ENCODE measurements at places on chromosomes 1 and 21.

DNA sequence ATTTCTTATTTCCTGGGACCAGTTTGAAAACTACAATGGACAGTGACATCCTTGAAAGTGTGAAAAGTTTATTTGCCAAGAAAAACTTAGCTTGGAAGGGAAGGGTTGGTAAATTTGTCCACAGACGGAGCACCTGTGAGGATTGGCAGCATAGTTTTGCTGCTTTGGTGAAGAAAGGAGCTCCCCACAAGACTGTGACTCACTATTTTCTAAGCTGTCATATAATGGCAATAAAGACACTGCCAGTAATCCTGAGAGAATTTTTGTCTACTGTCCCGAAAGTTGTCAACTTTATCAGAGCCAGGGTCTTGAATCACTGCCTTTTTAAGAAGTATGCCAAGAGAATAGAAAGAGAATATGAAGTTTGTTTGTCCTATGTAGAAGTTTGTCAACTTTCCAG is 230.8 kb downstream of the NEGR1 start:
- DNase-seq: no peak

DNA sequence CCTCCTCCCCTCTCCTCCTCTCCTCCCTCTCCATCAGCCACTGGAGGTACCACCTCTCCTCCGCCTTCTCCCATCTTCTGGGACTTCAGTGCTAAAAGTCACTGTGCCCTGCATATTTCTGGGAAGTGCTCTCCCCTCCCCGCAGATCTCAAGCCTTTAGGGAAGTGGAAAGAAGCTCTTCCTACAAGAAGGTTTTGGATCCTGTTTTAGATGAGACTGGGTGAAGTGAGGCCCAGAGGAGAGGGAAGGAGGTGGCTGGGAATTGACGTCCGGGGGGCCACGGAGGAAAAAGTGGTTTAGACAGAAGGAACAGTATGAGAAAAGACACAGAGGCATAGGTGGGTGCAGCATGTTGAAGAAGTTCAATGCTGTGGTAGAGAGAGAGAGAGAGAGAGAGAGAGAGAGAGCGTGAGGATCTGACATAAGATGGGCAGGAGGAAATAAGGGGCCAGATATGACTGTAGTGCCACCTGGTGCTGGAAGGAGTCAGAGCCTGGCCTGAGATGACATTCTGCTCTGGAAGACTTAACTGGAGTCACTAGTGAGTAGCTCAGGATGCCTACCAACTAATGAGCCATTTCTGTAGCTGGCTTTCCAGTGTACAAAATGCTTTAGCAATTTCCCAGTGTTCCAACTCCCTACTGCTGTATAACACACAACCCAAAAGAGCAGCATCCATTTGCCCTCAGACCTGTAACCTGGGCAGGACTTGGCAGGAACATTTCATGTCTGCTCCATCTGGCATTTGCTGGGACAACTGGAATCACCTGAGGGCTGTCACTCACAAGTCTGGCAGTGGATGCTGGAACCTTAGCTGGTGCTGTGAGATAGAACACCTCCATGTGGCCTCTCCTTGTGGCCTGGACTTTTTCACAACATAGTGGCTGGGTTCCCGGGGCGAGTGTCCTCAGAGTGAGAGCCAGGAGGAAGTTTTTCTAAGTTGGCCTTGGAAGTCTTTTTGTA is 16.6 kb upstream of the ZSCAN20 start:
- DNase-seq: no peak

DNA sequence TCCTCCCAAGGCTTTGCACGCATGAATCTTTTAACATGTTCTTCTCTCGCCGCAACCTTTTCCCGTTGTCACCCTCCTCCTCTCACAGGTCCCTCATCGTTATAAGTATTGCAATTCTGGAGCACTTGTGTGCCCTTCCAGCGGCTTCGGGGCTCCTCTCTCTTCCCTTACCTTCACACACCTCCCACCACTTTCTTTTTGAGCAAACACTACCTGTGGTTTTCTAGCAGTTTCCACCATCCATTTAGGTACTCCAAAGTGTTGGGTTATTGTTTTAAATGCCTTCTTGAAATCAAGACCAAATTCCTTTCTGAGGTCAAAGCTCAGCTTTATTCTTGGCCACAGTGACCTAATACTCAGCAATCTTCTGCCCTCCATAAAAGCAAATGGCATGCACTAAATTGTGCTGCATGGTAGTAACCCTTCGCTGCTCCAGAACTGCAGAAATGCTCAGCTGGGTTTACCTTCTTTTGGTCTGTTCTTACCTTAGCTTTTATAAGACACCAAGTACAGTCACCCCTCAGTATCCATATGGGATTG is 472.4 kb downstream of the SETD4 start:
- DNase-seq: no peak

- DNase-seq: no peak
Measured at GRCh38 chr1:226736001-226736907, 2.8 kb downstream of the ITPKB start.

DNA sequence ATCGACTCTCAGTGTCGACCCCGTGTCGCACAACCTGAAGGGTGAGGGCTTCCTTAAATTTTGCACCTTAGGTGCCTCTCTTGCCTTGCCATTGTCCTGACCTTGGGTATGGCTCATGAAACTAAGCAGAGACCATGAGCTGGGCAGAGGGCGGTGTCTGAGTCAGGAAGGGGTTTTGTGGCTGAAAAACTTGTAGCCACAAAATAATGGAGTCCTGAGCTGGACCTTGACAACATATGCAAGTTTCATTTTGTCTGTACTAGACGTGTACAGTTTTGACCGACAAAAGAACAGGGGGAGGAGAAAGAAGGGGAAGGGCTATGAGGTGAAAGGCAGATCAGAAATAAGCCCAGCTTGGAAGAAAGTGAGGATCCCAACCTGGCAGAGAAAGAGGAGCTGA is 8.3 kb upstream of the RUNX1 start:
- DNase-seq: no peak

DNA sequence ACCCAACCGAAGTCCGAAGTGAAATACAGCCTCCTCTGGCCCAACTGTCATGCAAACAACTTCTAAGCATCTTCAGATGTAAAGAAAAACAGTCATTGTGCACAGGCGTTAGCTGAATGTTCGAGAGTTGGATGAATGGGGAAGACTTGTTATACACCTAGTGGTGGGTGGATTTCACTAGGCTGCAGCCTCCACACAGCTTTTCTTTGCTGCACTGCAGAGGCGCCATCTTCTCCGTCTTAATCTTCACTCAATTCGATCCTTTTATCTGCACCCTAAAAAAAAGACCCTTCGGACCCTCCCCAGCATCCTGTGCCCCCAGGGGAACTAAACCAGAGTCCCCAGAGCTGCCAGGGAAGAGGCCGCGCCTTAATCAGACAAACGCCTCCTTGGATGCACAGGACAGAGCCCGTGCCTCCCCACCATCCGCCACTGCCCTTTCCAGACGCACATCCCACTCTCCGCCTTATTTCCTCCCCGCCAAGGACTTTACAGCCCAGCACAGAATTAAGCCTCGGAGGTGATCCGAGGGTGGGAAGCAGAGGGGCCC is 1.4 kb downstream of the APP start:
- DNase-seq: peak; percentile 13

DNA sequence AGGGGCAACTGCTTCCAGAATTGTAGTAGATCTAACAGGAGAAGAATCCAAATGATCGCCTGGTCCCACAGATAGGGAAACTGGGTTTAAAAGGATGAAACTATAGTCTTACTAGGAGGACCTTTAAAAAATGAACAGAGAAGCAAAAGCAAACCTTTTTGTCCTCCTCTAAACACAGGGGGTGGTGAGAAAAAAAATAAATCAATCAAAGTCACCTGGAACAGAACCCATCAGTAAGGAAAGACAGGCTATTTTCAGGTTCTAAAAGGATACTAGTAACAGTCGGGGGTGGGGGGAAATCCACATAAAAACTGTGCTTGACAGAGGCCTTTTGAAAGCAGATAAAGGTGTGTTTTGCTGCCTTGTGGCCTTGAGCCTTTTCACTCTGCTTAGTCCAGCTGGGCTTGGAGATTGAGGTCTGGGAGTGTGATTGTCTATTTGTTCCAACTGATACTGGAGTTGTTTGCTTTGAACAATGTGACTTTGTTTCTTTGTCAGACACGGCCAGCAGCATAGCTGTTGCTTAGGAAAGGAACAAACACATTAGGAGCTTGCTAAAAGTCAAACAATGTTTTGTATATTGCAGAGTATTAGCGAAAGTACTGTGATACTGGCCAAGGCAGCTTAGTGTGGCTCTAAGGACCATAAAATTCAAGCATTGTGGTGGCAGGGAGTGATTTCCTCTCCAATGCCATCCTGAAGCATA is 141.1 kb upstream of the IRF2BP2 start:
- no peak for DNase-seq

- DNase-seq: no peak
Measured at GRCh38 chr1:62541048-62541447, 56.3 kb upstream of the ANGPTL3 start.

DNA sequence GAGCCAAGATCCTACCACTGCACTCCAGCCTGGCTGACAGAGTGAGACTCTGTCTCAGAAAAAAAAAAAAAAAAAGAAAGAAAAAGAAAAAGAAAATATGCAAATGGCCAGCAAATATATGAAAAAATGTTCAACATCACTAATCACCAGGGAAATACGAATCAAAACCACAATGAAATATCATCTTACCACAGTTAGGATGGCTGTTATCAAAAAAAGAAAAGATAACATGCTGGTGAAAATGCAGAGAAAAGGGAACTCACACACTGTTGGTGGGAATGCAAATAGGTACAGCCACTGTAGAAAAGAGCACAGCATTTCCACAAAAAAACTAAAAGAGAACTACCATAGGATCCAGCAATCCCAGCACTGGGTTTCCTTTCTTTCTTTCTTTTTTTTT is 477.5 kb downstream of the SMYD3 start:
- no peak for DNase-seq

DNA sequence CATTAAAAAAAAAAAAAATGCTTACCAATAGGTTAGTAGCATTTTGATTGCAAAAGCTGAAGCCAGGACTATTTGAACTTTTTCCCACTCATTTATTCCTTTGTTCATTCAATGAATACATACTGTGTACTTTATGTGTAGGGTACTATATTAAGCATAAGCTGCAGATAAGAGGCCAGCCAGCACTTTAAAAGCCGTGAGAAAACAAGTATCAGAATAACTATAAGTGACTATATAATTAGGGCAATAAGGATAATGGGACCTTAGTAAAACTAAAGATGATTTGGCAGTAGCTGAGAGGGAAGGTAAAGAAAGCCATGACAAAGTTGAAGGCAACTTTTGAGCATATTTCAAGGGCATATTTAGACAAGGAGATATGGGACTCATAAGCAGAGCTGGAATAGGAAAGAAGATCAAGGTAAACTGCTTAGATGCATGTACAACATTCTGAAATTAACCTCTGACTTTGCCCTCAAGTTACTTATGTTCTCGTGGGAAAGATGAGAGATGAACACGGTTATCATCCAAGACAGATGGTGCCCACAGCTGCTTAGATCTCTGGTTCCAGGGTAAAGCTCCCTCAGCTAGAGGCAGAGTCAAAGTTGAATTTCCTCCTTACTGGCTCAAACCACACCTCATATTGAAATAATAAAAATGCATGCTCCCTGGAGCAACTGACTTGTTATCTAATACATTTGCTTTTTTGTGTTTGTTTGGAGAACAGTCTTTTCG is 44.0 kb upstream of the FMO2 start:
- DNase-seq: no peak

DNA sequence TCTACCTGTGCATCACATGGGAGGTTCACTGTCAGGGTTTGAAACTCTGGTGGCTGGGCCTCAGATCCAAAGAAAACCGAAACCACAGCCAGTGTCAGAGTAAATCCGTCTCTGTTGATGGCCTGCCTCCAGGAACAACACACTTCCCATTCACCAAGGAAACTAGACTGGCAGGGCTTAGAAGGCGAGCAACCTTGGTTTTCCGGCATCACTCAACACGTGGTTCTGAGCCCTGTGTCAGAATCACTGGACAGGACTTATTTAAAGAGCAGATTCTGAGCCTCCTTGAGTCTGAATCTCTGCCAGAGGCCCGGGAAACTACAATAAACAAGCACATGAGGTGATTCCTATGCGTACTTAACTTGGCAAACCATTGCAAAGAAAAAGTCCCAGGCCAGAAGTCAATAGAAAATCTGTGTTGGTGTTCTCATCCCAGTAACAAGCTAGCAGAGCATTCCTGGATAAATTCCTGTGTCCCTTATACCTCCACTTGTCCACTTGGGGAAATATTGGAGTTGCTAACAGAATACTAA is 70.0 kb downstream of the KCTD3 start:
- no peak for DNase-seq

GRCh38 chr1:171654942-171655745 is 2.7 kb upstream of the MYOC start:
- peak; percentile 39 for DNase-seq

GRCh38 chr1:183886853-183887252 is 81.9 kb downstream of the RGL1 start:
- no peak for DNase-seq

DNA sequence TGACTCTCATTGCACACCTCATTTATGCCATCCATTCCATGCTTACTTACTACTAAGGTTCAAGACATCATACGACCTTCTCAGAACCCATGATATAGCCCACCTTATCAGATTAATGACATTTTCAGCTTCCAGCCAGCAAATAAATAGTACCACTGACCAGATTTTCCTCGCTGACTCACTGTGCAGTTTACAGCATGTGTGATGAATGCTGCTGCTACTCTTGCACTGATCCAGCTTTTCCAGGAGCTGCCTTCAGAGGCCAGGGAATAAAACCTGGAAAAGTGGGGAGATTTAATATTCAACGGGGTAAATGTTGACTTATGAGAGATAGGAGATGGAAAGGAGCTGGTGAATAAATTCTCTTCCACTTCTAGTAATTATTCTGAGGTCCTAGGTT is 247.1 kb downstream of the COL11A1 start:
- no peak for DNase-seq

- no peak for DNase-seq
Measured at GRCh38 chr1:97797403-97798183, 123.2 kb downstream of the DPYD start.

- DNase-seq: no peak
Measured at GRCh38 chr1:22133931-22134324, 9.0 kb downstream of the WNT4 start.

- no peak for DNase-seq
Measured at GRCh38 chr1:225480825-225481434, 53.1 kb upstream of the LBR start.

DNA sequence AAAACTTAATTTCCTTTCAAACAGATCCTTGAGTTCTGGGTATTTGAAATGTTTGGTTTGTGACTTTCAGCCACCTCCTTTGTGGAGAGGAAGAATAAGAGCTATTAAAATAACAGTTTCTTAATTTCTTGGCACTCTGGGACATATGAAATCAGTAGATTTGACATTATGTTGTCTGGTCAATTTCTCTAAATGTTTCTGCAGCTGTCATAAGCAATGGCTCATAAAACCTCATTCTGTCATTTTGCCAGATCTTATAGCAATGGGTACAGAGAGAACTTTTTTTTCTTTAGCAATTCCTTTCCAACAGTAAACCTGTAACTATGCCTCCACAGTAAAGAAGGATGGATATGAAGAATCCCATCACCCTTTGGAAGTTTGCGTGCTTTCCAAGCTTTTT is 52.6 kb downstream of the LAMC1 start:
- no peak for DNase-seq

GRCh38 chr1:16248603-16249516 is 11.9 kb upstream of the CPLANE2 start:
- DNase-seq: no peak

- no peak for DNase-seq
Measured at GRCh38 chr1:90507173-90507572, 209.9 kb downstream of the BARHL2 start.

- no peak for DNase-seq
Measured at GRCh38 chr1:67840449-67840848, 7.2 kb upstream of the GNG12 start.

Measured in stimulated activated CD4-positive, alpha-beta T cell treated with anti-CD3 and anti-CD28 coated beads, Interleukin-12 subunit alpha, Interleukin-12 subunit beta, amount 100 ng/mL, for 24 hours (primary cell).